ENCODE measurements at places on chromosomes 3 and 15. TPM values are rescaled to one million over a fixed set of nuclear protein-coding genes. Genes with fewer than 3 reads are reported as not detected.

Gene LRRC31
- 1.9 TPM for polyA plus RNA-seq

Gene NR1I2
- polyA plus RNA-seq = 0.31 TPM

Gene OR5K2
- polyA plus RNA-seq = not detected

Gene CHDH
- polyA plus RNA-seq = 0.75 TPM

Gene KCTD6
- 60.2 TPM for polyA plus RNA-seq

Gene MESP1
- polyA plus RNA-seq = 2.1 TPM

Gene C3orf52
- not detected for polyA plus RNA-seq

Gene GAP43
- polyA plus RNA-seq = 21.3 TPM

Gene EPHB1
- 1.4 TPM for polyA plus RNA-seq

Gene MORC1
- not detected for polyA plus RNA-seq

Gene NMB
- polyA plus RNA-seq = 6.1 TPM

Gene MED12L
- polyA plus RNA-seq = 3.2 TPM

Gene UBAP1L
- 2.7 TPM for polyA plus RNA-seq

Gene NEDD4
- polyA plus RNA-seq = not detected
